ENCODE measurements at places on chromosomes 2 and 18. TPM values are rescaled to one million over a fixed set of nuclear protein-coding genes. Genes with fewer than 3 reads are reported as not detected.

DNA sequence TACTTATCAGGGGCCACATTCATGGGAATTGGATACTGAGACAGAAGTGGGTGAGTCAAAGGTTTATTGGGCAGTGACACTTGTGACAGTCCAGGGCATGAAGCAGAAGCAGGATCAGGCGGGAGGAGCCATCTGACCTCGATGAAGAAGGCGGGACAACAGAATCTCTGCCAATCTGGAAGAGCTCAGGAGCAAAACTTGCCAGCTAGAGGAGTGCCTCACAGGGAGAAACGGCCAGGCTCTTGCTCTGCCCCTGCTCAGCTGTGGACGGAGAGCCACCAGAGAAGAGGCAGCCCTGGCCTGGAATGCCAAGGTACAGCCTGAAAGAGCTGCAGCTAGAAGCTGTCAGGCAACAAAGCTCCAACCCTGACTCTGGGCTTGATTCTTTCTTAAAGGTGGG lies 16.9 kb downstream of the DAW1 start:
- DNase-seq: no peak

GRCh38 chr18:23462876-23463275 lies 9.8 kb downstream of the RIOK3 start:
- DNase-seq: no peak

GRCh38 chr2:239341146-239341732 lies 59.6 kb downstream of the HDAC4 start:
- DNase-seq: no peak

- peak; percentile 37 for DNase-seq
Observed at GRCh38 chr2:14420851-14421250, 211.7 kb upstream of the LRATD1 start.

Gene FIGN
- 30.3 TPM for total RNA-seq

Gene CHRND
- total RNA-seq: not detected

Gene CD207
- total RNA-seq: not detected

Gene EIF2AK2
- 149 TPM for total RNA-seq

Measured in astrocyte (in vitro differentiated cells and primary cell).